AG09309 (cell line): ENCODE measurements at places on chromosomes 2 and 18.

DNA sequence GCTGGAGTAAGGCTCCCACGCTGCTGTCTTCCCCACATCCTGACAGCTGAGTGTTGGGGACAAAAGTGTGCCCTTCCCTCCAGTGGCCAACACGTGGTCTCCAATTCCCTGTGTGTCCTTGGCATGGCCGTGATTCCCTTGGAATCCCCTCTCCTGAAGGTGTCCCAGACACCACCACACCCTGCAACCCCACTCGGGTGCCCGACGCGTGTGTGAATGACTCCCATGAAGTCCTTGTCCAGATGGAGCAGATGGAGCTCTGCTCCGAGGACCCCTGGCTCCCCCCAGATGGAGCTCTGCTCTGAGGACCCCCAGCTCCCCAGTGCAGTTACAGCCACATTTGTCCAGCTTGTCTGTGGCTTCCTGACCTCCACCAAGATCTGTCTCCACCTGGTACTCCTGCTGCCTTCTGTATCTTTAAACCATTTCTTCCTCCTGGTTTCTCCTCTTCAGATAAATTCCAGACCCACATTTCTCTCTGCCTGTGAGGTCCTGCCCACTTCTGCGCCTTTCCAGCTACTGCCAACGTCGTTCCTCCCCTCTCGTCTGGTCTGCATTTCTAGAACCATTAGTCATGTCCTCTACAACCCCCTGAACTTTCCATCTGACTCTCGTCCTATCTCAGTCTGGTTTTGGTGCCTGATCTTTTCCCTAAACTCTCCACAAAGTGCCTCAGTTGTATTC, 86.8 kb upstream of the PXDN start:
- DNase-seq = no peak

DNA sequence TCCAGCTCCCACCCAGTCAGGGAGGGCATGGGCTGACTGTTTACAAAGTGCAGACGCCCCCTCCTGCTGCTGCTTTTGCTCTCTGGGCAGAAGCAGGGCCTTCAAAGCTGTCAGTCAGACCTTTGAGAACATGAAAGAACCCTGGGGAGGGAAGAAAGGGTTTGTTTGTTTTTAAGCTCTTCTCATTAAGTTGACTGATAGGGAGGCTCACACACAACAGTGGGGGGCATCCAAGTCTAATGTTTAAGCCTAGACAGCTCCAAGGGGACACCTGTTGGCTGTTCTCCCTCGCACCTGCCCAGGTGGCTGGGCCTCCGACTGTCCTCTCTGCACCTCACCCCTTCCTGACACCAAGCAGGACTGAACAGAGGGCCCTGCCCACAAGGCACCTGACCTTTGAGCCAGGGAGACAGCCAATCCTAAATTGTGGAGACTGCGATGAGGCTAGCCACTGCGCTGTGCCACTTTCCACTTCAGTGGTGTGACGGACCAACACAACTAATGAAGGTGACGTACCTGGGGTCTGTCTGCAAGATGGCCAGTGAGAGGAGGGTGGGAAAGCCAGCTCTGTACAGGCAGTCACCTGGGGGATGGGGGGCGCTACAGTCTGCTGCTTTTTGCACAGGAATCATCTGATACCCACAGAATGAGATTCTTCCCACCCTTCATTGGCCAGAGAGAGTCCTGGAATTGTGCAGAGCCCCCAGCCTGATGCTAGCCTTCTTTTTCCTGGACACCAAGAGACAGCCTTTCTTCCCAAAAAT, 16.3 kb downstream of the ST6GAL2 start:
- DNase-seq = no peak

- no peak for DNase-seq
Measured at GRCh38 chr2:29517413-29517812, 402.2 kb downstream of the CLIP4 start.

DNA sequence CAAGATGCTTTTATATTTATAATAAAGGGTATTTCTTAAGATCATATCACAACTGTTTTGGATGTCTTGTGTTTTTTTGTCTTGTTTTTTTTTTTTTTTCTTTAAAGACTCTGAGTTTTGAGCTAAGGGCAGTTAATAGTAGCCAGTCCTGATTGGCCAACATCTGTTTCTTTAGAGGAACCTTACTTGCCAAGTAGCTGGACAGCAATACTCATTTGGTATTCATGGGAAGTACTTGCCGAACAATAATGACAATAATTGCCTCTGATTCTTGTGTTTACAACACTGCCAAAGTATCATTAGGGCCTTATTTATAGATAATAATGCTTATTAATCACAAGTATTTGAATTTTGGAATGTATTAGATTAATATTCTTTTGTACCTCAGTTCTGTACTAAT, 17.1 kb upstream of the POU3F3 start:
- DNase-seq = no peak

DNA sequence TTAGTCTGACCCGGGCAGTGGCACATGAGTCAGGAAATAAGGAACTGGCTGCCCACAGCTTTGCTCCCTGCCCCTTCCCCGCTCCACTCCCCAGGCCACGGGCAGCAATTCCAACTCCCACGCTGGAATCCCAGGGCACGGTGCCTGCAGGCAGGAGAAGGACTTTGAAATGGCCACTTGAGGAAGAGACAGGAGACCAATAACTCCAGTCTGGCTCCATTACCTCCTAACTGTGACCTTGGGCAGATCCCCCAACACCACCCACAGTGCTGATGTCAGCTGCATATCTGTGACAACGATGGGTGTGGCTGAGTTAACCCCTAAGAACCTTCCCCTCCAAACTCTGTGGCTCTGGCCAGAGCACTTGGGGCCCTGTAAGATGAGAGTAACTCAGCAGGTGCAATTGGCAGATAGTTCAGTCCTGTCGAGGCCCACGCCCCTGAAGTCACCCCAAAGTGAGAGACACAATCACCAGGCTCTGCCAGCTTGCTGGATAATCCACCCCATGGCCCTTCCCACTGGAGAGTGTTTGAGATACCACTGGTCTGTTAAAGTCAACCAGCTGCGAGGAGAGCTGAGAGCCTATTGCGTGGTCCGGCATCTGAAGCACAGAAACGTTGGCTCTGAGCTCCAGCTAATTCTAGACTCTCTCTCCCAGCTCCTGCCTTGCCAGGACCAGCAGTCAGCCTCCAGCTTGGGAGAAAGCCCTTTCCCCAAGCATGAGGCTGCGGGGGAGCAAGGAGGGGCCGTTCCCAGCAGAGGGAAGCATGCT, 175.2 kb downstream of the TNS1 start:
- no peak for DNase-seq

DNA sequence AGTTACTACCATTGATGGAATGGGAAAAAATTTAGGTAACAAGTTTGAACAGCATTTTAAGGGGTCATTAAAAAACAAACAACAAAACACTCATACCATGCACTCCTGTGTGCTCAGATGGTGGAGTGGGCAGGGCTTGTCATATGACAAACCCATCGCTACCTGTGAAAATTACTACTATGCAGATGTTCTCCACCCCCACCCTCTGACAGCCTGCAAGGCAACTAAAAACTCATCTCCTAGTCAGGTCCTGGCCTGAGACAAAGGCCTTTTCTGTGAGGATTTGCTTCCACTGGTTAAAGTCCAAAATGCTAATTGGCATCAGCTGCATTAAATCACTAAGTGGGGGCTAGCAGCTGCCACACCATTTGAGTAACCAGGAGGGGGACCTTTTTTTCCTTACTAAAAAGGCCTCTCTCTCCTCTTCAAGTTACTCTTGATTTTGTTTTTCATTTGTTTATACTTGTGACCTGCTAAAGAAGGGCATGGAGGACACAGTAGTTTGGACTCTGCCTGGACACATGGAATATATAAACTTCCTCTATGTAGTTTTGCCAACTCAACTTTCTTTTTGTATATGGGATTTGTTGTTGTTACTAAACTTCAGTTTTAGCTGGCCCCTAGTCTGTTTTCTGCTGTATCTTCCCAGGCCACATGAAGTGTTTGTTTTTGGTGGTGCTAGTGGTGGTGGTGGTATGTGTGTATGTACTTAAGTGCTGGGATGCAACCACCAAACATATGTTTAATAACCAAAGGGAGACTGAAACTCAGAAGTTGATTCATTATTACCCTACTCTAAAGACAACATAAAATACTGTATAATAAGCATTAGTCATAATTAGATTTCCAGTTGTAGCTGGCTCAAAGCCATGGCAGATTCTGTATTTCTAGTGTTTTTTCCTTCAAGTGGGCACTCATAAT, 121.3 kb downstream of the MAP4K4 start:
- DNase-seq = no peak

DNA sequence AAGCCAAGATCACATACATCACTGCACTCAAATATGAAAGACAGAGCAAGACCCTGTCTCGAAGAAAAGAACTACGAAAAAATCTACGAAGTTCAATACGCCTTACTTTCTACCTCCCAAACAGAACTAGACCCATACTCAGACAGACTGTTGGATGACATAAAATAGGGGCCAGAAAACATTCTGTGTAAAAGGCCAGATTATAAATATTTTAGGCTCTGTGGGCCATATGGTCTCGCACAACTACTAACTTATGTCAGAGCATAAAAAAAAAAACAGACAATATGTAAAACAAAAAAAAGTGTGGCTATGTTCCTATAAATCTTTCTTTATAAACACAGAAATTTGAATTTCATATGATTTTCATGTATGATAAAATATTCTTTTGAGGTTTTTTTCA, 40.8 kb downstream of the NBAS start:
- no peak for DNase-seq

- no peak for DNase-seq
Measured at GRCh38 chr2:60544062-60544461, 9.4 kb downstream of the BCL11A start.

DNA sequence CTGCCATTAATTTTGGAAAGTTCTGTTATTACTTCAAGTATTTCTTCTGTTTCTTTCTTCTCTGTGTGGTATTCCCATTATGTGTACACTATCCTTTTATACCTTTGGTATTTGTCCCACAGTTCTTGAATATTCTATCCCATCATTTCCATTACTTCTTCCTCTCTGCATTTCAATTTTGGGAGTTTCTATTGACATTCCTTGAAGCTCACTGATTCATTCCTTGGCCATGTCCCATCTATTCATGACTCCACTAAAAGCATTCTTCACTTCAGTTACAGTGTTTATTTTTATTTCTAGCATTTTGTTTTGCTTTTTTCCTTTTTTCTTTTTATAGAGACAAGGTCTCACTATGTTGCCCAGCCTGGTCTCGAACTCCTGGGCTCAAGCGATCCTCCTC, 30.3 kb downstream of the PROC start:
- DNase-seq = no peak

DNA sequence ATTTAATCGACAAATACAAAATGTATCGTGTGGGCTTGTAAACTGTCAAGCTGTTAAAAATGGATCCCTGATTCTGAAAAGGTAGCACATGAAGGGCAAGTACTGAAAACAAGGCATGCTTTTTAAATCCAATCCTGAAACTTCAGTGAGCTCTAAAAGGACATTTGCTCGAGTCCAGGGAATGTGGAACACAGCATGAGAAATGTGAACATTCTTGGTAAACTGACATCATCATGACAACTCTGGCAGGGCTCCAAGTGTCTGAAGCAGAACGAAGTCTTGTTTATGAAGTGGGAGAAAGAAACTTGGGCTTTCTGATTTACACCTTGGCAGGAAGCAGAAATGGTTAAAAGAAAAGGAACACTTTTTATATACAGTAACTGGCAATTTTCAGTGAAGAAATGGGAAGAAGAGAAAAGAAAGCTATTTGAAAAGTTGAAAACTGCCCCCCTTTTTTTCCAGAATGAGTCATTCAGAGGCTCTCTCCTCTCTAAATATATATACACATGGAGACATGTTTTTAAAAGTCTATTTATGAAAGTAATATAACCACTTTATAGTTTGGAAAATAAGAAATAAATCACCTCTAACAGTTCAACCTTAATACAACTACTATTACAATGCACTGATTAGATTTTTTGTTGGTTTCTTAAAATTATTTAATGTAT, 120.8 kb downstream of the GAREM1 start:
- DNase-seq = peak; percentile 67

GRCh38 chr2:54176577-54176976, 61.2 kb downstream of the ACYP2 start:
- DNase-seq = peak; percentile 14

- DNase-seq = no peak
Measured at GRCh38 chr18:56645415-56646016, 5.6 kb upstream of the WDR7 start.

DNA sequence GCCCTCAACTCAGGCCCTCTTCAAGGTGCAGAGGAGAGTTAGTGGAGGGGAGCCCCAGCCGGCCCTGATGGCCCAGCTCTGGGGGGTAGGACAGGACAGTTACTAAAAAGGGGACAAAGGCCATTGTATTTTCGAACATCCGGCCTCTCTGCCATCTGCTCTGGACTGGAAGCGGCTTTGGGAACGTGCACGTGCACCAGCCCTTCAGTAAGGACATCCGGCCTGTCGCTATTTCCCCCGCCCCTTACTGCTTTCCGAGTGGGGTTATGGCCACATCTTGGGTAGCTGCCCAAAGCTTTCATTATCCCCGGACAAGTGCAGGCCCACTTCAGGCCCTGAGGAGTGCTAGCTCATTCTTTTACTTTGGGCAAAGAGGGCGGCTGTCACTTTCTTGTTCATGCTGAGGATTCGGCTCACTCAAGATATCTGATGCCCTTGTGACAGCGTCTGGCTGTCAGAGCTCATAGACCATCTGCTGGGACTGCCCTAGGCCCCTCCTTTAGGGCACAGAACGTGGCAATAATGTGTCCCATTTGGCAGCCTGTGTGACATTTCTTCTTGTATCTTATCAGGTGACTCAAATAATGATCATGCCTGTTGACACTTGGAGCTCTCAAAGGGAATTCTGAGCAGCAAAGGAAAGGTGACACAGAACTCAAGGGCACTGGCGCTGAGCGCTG, 17.5 kb downstream of the SLC4A3 start:
- no peak for DNase-seq

GRCh38 chr2:225431105-225431863, 31.8 kb downstream of the NYAP2 start:
- DNase-seq = no peak

DNA sequence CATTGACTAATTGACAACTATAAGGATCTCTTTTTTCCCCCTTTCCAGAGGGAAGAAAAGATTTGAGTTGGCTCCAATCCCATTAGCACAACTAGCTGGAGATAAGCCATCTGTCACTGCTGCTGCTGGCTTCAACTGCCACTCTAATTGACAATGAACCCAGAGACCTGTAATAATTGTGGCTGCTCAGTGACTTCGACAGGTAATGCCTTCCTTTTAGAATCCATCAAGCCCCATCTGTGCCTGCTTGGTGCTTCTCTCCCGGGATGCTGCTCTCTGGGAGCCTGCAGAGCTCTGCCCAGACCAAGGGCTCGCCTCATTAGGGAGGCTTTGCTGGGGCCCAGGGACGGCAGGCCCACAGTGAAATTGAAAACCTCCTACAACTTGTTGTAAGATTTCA, 376.7 kb upstream of the SOX11 start:
- no peak for DNase-seq

- no peak for DNase-seq
Measured at GRCh38 chr2:181341855-181342600, 115.2 kb upstream of the ITGA4 start.
